ENCODE measurements at places on chromosomes 1 and 21. TPM values are rescaled to one million over a fixed set of nuclear protein-coding genes. Genes with fewer than 3 reads are reported as not detected.

- DNase-seq, result no peak
Observed at GRCh38 chr1:39352881-39353280, 138.6 kb upstream of the BMP8A start.

GRCh38 chr1:39955547-39956539 is 898 bp downstream of the MFSD2A start:
- no peak for DNase-seq

DNA sequence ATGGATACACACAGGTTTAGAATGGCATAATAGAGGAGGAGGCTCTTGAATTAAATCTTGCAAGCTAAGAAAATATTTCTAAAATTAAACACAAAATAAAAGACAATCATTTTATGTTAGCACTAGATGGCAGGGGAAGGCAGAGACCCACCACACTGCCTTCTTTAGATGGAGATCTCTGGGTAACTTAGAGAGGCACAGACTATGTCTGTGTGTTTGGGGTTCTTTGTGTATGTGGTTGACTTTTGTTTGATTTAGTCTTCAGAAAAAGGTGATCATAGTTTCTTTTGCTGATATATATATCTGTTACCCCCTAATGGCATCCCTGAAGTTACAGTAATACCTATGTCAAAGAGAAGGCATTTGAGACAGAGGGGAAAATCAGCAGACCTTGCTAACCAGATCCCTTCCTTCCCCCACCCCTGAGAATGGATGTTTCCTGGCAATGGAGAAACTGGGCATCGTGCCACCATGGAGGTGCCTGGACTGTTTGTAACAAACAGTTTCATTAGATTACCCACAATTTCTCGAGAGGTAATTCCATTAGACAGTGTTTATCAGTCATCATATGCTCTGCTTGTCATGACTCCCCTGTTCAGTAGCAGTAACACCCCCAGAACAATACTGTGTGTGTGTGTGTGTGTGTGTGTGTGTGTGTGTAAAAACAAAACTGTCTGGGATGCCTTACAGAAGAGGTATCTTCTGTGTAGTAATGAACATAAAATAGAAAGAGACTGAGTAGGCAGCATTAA is 228.3 kb upstream of the DEPDC1 start:
- peak; percentile 18 for DNase-seq

DNA sequence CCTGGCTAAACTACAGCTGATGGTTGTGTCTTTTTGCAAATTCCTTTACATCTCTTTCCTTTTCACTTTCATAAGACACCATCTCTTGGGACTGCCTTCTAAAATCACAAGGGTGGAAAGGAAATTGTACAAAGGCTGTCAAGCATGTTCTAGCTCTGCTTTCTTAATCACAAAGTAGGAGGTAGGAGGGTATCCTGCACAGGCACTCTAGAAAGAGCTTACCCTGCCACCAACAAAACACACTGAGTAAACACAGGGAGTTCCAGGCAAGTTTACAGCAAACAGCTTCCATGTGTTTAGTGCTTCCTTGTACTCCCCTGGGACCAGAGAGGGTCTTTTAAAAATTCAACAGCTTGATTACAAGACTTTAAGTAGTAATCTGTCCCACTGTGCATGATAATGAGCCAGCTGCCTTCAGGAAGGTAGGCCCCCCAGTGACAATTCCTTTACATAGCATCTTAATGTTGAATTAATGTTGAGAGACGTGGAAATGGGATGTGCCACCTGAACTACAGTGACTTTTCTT is 2.4 kb downstream of the PLPP3 start:
- DNase-seq, result no peak

DNA sequence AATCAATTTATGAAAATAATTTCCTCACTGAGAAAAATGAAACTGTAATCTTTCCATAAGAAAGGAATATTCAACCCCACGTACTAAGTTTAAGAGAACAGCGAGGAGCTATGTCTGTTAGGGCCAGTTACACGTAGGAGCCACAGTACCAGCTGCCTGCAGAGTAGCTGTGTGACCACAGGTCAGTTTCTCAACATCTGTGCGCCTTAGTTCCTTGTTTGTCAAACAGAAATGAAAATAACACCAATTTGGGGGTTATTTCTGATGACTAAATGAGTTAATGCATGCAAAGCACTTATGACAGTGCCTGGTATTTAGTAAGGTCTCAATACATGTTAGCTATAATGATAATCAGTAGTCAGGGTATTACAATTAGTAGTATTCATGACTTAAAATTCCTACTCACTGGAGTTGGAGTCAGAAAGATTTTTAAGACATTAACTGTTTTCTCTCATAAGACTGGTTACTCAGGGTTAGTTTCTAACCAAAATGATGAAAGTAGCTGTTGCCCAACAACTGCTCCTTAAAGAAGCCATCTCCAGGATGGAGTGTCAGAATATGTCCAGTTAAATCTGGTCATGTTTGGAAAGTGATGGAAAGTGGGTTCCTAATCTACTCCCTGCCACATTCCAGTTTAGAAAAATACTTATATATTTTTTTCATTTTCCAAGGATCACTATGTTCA is 85.8 kb upstream of the ZNF648 start:
- DNase-seq, result no peak

GRCh38 chr1:175656416-175656815 is 87.0 kb downstream of the TNR start:
- no peak for DNase-seq

GRCh38 chr1:20643080-20643479 is 9.8 kb downstream of the PINK1 start:
- DNase-seq, result no peak

DNA sequence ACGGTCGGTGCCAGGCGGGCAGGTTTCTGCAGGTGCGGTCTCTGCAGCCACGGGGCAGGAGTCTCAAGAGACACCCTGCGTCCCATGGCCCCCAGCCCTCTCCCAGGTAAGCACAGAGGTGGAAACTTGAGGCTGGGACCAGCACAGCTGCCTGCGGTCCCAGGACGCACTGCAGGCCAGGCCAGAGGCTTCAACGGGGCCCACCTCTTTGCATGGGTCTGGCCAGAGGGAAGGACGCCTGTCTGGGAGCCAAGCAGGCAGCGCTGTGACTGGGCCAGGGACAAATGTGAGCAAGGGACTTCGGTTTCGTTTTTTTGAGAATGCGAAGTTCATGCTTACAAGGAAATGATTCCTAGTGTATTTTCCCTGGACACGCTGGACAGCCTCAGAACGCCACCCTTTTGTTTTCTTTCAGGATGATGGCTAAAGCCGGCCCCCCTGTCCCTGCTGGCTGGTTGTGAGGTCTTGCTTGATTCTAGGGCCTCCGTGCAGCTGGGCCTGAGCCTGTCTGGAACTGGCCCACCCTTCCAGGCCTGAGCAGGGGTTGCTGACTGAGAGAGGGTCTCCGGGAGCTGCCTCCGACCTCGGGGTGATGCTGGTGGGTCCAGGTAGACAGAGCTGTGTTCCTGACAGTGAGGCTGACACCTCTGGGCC is 38.3 kb downstream of the MORN1 start:
- DNase-seq, result no peak

GRCh38 chr1:20197329-20197791 is 11.0 kb upstream of the PLA2G2C start:
- DNase-seq, result no peak

DNA sequence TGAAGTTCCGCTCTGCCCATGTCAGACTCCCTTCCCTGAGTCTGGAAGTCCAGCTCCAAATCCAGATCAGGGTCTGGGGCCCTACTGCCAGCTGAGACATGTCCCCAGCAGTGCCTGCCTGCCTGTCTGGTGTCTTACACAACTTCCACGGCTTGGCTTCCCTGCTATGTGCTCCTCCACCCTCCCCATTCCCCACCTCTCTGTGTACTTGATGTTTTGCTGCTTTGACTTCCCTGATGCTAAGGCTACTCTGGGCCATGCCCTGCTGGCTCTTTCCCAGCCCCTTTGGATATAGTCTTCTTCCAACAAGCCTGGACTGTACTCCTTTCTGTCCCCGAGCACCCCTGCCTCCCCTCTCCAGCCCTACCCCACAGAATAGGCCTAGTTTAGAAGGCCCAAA is 7.3 kb downstream of the GJA5 start:
- DNase-seq, result no peak

- DNase-seq, result no peak
Observed at GRCh38 chr21:33368124-33368523, 35.1 kb upstream of the IFNGR2 start.

GRCh38 chr1:112054510-112054909 is 65.0 kb upstream of the KCND3 start:
- DNase-seq, result no peak

GRCh38 chr1:80893115-80893514 is 907.6 kb upstream of the ADGRL2 start:
- DNase-seq, result no peak

- DNase-seq, result no peak
Observed at GRCh38 chr1:93699503-93700168, 18.0 kb upstream of the BCAR3 start.

DNA sequence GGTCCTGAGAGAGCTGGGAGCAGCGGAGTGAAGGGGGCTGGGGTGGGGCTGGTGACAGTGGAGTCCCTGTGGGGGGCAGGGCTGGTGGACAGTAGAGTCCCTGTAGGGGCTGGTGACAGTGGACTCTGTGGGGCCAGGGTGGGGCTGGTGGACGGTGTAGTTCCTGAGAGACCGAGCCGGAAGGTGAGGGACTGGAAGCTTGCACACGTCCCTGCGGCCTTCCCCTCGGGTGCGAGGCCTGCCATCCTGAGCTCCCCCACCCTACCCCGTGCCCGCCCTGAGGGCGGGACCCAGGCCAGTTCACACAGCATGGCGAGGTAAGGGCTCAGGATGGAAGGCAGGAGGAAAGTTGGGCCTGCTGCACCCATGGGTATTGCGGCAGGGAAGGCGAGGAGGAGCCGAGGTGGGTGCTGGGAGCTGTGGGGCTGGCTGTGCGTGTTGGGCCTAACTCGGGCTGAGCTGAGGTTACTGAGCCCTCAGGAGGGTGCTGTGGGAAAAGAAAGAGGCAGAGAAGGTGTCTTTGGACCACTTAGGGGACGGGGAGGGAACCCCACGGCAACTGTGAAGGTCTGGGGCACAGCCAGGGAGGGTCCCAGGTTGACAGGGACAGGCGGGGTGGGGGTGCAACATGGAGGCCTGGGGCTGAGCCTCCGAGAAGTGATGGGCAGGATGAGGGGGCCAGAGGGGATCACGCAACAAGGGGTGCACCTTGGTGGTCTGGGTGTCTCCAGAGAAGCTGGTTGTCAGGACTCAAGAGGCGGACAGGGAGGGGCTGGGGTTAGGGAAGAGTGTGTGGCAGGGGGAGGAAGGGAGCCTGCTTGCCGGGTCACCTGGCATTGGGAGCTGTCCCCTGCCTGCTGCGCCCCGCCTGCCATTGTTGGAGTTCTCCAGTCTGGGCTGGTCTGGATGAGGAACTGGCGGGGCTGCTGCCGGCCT is 60.8 kb downstream of the PRKCZ start:
- no peak for DNase-seq

The LCE1D gene
- total RNA-seq, result not detected

The UQCRH gene
- total RNA-seq, result 156 TPM

The EDARADD gene
- 0.42 TPM for total RNA-seq

The CR1 gene
- 3.6 TPM for total RNA-seq

The HMGCS2 gene
- total RNA-seq, result 0.12 TPM

The AGT gene
- 1.0 TPM for total RNA-seq

The CNR2 gene
- total RNA-seq, result not detected

The GJB3 gene
- 0.36 TPM for total RNA-seq
